Stimulated activated CD4-positive, alpha-beta T cell treated with anti-CD3 and anti-CD28 coated beads, Interleukin-2, amount 100 ng/mL, for 48 hours (primary cell): ENCODE measurements at places on chromosomes 11 and 22.

DNA sequence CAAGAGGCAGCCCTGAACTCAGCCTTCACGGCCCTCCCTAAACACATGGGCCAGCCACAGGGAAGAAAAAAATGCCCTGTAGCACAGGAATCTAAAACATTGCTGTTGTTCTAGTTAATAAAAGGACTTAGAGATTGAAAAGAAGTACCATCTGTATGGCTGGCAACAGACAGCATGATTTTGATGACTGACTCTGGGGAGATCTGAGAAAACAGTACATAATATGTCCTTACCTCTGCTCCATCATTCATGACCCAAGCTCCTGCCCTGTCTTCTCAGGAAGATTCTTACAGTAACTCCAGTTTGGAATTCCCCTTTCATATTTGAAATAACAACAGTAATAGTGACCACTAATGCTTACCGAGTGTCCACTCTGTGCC, 244.2 kb downstream of the ETS1 start:
- no peak for DNase-seq

- no peak for DNase-seq
Measured at GRCh38 chr11:94203070-94203469, 74.4 kb downstream of the PANX1 start.

DNA sequence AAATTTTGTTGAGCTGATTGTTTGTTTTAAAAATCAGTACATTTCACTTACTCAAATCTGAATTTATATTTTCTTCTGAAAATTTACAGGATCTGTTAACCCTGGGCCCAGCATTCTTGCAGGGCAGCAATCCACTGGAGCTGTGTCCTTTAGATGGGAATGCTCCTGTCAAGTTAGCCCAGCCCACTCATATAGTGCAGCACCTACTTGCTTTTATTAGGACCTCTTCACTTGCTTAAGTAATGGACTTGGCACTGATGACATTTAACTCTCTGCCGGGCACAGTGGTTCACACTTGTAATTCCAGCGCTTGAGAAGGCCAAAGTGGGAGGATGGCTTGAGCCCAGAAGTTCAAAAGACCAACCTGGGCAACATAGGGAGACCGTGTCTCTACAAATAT, 89.6 kb downstream of the HSD17B12 start:
- no peak for DNase-seq

DNA sequence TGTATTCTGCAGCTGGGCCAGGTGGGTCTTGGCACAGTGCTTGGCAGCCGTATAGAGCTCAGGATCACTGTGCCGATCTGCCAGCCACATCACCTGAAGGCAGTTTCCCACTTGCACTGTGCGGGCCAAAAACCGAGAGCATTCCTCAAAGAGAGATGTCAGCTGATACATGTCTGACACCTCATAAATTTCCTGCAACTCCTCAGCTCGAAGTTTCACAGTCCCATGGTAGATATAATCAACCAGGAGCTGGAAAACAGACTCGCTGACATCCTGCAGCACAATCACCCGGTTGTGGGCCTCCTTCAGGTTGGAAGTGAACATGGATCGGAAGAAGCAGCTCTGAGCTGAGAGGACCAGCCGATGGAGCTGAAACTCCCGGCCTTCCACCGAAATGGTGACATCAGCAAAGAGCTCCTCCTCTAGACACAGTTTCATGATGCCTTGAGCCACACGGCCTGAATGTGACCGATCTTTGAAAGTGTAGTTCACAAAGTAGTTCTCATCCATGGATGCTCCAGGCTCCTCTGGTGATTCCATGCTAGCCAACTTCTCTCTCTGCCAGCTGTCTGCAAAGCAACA, 1.2 kb downstream of the KBTBD4 start:
- no peak for DNase-seq

GRCh38 chr11:109000531-109000930, 335.7 kb downstream of the DDX10 start:
- DNase-seq = no peak
